ENCODE measurements at places on chromosomes 3 and 15.

GRCh38 chr3:194745422-194746184 lies 59.9 kb downstream of the FAM43A start:
- no peak for DNase-seq

- DNase-seq: no peak
Observed at GRCh38 chr15:61076598-61077170, 152.4 kb downstream of the RORA start.

DNA sequence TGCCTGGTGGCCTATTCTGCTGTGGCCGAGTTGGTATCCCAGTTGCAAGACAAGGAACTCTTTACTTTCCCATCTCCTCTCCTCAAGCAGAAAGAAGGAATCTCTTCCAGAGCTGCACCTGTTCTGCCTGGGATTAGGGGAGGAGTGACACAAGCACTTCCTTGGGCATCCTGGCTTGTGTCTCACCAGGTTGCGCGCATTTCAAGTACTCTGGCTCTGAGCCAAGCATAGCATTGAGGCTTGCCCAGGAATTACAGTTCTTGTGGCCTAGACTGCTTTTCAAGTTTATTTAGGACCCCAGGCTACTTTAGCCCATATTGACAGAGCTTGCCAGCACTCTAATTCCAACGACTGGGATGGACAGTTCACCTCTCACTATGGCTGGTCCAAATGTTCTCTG lies 150.5 kb downstream of the RSRC1 start:
- no peak for DNase-seq

DNA sequence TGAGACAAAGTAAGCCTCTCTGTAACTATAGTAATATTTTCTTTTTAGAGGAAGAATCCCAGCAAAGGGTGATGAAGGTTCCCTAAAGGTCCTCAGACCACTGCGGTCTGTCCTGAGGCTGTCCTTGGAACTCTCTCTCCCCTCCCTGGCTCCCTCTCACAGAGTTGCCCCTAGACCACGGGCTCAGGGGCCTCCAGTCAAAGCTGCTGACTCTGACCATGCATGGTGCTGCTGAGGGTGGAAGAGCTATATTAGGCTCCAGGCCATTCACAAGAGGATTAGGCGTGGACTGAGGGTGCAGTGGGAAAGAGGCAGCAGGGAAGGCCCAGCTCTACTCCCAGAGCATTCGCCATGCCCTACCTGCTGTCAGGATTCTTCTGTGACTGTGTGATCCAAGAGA lies 14.6 kb downstream of the CAPN3 start:
- no peak for DNase-seq

DNA sequence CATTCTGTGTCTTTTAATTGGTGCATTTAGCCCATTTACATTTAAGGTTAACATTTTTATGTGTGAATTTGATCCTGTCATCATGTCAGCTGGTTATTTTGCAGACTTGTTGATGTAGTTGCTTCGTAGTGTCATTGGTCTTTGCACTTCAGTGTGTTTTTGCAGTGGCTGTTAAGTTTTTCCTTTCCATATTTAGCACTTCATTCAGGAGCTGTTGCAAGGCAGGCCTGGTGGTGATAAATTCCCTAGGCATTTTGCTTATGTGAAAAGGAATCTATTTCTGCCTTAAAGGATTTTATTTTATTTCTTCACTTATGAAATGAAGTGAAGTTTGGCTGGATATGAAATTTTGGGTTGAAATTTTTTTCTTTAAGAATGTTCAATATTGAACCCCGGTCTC lies 70.2 kb upstream of the CD96 start:
- DNase-seq: no peak

- DNase-seq: peak; percentile 71
Observed at GRCh38 chr15:75733761-75734651, 21.4 kb upstream of the CSPG4 start.

- no peak for DNase-seq
Observed at GRCh38 chr3:45546126-45546620, 48.4 kb upstream of the LIMD1 start.

DNA sequence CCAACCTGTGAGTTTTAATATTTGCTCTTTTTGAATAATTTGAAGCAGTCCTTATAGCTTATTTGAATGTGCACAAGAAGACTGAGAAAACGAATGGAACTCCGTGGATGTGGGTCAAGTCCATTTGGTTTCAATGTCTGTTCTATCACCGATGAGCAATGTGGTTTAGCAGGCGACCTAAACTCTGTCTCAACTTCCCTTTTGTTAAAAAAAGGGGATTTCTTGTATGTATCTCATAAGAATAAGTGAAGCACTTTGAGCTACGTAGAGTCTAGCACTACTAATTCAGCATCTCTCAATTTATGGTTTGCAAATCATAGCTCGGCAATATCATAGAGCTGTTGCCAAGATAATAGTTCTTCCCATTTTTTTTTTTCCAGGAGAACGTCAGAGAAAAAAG lies 4.6 kb upstream of the SKIL start:
- DNase-seq: no peak

- DNase-seq: no peak
Observed at GRCh38 chr3:187049462-187050101, 89.7 kb downstream of the RPL39L start.

GRCh38 chr3:134762016-134762415 lies 33.0 kb upstream of the EPHB1 start:
- no peak for DNase-seq
